ENCODE measurements at places on chromosomes 2 and 18.

DNA sequence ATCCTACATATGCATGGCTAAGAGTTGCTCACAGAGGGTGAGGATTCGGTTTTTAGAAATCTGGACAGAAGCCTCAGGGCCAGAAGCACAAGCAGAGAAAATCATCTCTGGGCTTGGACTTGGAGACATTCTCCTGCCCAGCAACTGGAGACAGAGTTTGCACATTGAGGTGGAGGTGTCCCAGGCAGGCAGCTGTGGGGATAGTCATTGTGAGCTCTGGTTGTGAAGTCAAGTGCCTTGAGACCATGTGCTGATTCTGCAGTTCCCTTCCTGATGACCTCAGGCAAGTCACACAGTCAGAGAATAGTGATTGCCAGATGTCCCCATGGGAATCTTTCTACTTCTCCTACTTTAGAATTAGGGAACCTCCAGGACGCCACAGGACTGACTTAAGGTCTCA lies 108.4 kb upstream of the LDAH start:
- no peak for DNase-seq

DNA sequence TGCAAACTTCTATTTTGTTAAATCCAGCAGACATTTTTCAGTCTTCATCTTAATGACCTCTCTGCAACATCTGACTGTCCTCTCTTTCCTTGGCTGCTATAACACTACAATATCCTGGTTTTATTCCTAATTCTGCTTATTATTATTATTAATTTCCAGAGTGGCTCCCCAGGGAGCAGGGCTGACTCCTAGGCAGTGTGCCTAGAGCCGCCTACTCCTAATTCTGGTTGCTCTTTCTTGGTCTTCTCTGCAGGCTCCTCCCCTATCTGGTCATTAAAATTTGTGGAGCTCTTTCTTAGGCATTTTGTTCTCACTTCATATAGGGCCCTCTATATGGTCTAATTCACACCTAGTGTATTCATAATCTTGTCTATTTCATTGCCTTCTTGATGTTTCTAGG lies 10.8 kb downstream of the LOXL3 start:
- no peak for DNase-seq

DNA sequence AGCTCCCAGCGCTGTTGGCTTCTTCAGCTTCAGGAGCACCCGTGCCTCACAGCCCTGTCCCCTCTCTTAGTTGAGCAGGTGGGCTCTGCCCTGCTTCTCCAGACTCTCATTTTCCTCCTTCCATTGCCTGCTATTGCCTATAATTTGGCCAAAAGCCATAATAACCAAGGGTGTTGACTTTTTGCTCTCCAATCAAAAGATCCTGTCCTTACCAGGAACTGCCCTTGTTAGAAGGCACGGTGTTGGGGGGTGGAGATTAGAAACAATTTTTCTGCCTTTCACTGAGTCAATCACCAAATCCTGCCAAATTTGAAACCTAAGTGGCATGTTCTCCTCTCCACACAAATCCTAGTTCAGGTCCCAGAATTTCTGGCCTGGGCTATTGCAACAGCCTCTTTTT lies 16.7 kb upstream of the PDIA6 start:
- no peak for DNase-seq

DNA sequence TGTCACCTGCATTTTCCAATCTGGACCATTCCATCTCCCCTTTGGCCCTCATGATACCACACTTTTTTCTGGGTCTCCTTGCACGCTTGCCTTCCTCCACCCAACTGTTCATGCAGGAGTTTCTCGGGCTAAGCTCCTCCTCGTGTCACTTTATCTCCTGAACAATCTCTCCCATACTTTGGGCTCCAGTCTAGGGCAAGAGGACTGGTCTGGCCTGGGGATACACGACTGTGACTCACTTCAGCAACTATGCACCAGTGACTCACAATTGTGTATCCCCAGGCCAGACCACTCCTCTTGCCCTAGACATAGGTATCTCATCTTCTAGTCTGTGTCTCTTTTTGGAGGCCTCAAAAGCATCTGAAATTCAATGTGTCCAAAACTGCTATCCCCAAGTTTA lies 149.4 kb upstream of the PTPRM start:
- DNase-seq, result peak; percentile 71

DNA sequence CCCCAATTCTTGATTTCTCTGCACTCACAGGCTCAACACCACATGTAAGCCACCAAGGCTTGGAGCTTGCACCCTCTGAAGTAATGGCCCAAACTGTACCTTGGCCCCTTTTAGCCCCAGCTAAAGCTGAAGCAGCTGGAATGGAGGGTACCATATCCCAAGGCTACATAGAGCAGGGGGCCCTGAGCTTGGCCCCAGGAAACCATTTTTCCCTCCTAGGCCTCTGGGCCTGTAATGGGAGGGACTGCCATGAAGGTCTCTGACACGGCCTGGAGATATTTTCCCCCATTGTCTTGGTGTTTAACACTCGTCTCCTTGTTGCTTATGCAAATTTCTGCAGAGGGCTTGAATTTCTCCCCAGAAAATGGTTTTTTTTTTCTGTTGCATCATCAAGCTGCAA lies 69.7 kb downstream of the SKA1 start:
- DNase-seq, result no peak

DNA sequence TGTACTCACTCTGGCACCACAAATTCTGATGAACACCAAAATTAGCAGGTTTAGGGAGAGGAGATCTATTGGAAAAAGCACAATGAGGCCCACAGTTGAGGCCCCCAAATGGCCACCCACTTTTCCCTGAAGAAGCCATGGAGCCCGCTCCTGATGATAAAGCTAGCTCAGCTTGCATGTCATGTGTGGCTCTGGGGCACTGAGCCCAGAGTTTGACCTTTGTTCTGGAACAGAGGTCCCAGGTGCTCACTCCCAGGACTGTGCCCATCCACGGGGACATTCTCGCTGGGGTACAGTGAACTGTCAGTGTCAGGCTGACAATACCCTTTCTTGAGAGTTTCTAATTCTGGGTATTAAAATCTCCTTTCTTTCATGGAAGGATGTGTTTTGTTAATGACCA lies 36.2 kb downstream of the XDH start:
- no peak for DNase-seq

- DNase-seq, result peak; percentile 82
These were observed 28.1 kb downstream of the ASAP2 start for GRCh38 chr2:9234680-9235146.

DNA sequence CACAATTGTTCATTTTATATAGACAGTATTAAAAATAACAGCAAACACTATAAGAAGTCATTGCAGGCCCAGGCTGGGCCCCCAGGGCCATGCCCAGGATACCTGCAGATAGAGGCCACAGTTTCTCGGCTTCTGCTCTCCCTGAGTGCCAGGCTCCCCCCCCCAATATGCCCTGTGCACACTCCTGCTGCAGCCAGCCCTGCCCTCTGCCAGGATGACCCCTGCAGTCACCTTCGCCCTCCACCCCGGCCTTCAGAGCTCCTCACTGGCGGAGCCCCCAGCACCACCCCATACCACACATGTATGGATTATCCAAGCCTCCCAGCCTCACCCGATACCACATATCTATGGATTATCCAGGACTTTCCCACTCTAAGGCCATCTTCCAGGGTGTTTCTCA lies 104.5 kb downstream of the TPO start:
- no peak for DNase-seq

- DNase-seq, result no peak
These were observed 816 bp downstream of the GALNT14 start for GRCh38 chr2:31137211-31138036.

DNA sequence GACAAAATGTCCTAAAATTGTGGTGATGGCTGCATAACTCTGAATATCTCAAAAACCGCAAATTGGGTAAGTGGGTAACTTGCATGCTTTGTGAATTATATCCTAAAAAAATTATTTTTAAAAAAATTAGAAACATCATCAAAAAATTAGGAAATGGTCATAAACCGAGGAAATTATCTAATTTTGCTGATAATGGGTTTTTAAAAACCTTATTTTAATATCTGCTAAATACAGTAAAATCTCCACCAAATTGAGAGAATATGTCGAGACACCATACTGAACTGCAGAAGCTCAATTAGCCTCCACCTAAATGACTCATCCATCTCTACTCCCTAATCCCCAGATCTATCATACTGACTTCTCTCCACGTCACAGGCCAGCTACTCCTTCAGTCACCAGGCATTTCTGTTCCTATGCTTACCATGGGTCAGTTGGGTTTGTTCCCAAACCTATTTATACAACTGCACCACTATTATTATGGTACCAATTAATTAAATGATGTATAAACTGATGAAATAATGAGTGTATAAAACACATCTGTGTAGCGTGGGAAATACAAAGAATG lies 36.1 kb downstream of the SPIRE1 start:
- no peak for DNase-seq

DNA sequence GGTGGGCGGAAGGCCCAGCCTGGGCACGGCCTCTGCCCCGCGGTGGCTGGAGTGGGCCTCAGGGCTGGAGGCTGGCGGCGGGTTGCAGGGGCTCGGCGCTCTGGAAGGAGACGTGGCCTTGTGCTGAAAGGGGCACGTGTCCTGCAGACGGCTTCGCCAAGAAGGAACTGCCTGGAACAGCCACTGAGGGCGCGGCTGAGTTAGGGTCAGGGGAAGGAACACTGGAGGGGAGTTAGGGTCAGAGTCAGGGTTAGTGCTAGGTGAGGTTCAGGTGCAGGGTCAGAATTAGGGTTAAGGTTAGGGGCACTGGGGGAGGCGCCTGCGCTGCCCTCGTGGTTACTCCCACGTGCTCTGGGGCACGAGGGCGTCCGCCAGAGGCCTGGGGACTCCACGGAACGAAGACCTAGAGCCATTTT lies 933 bp upstream of the ADNP2 start:
- no peak for DNase-seq
